ENCODE measurements at places on chromosomes 5 and 9. TPM values are rescaled to one million over a fixed set of nuclear protein-coding genes. Genes with fewer than 3 reads are reported as not detected.
A peak's percentile ranks its signal among the peaks of the same experiment; 100 is the strongest.

Gene GRXCR2
- total RNA-seq, result not detected

Gene ROR2
- not detected for total RNA-seq

Gene NOXA1
- total RNA-seq, result 0.91 TPM

DNA sequence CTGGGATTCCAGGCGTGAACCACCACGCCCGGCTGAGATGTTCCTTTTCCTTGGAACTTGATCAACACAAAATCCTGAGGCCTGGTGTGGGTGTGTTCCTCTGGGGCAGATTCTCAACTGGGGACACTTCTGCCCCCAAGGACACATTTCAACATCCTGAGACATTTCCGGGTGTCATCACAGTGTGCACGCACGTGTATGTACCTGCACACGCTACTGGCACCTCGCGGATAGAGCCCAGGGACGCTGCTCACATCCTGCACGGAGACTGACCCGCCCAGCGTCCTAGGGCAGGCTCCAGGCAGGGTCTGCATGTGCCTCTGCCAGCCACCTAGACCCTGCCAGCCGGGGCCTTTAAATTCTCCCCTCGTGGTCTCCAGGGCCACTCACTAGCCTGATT lies 8.0 kb downstream of the SAPCD2 start:
- DNase-seq, result no peak
- H3K4me3 ChIP-seq, result no peak overlapping the region
- no peak overlapping the region for H3K27ac ChIP-seq
- no peaks in the 10 kb centered on the region for H3K4me1 ChIP-seq
- no peaks in the 10 kb centered on the region for H3K36me3 ChIP-seq

DNA sequence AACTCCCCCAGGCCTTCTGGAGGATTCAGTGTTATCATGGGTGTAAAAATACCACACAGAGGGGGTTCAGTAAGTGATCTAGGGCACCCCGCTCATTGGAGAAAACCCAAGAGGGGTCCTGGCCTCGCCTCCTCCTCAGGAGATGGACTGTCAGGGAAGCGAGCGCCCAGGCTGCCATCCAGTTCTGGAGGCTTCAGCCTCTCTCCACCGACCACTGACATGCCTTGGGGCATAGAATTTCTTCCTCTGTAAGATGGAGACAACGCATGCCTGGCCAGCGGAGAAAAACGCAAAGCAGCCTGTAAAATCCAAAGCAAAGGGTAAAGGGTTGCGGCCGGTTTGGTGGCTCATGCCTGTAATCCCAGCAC lies 165.4 kb downstream of the COL23A1 start:
- no peaks in the 10 kb centered on the region for H3K36me3 ChIP-seq
- no peak overlapping the region for H3K27ac ChIP-seq
- no peak for DNase-seq
- no peaks in the 10 kb centered on the region for H3K27me3 ChIP-seq
- H3K4me1 ChIP-seq, result no peaks in the 10 kb centered on the region

- no peak overlapping the region for H3K27ac ChIP-seq
- DNase-seq, result no peak
- H3K4me1 ChIP-seq, result no peaks in the 10 kb centered on the region
- no peak overlapping the region for H3K4me3 ChIP-seq
These were observed 60.3 kb upstream of the ADAMTS2 start for GRCh38 chr5:179405426-179406030.

GRCh38 chr5:118468085-118468484 lies 520.3 kb downstream of the DTWD2 start:
- H3K27ac ChIP-seq, result no peak overlapping the region
- DNase-seq, result no peak
- no peaks in the 10 kb centered on the region for H3K27me3 ChIP-seq

GRCh38 chr5:97452646-97453045 lies 269.6 kb upstream of the RIOK2 start:
- no peaks in the 10 kb centered on the region for H3K27me3 ChIP-seq
- no peak overlapping the region for H3K27ac ChIP-seq
- H3K36me3 ChIP-seq, result no peaks in the 10 kb centered on the region
- H3K4me1 ChIP-seq, result no peaks in the 10 kb centered on the region

DNA sequence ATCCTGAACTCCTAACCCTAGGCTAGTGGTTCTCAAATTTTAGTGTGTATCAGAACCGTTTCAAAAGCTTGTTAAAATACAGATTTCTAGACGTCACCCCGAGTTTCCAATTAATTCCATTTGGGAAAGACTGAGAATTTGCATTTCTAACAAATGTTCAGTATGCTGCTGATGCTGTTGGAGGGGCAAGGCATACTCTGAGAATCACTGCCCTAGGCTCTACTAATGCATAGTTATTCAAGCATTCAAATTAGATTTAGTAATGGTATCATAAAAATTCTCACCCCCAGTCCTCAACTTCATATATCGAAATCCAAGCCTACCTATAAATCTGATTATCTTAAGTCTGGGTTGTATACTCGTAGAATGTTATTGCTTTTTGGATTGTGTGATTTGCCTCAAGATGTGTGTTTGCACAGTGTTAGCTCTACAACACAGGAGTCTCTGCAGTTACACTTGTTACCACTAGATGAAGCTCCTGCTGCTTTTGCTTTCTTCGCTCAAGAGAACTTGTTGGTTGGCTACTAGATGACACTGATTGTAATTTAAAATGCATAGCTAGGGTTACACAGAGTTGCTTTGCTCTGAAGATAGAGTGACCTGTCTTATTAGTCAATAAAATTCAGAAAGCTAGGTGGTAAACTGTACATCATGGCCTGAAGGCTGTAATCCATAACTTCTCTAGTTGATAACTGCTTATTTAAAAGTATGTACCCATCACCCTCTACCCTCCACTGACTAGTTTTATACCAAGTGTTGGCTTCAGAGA lies 7.5 kb upstream of the ERAP2 start:
- no peak overlapping the region for H3K4me3 ChIP-seq
- peak; percentile 70 for DNase-seq
- no peak overlapping the region for H3K27ac ChIP-seq
- H3K36me3 ChIP-seq, result no peaks in the 10 kb centered on the region
- no peaks in the 10 kb centered on the region for H3K27me3 ChIP-seq

Measured in endothelial cell of umbilical vein (primary cell).